Neural crest cell (in vitro differentiated cells): ENCODE measurements at places on chromosomes 12 and 14.

DNA sequence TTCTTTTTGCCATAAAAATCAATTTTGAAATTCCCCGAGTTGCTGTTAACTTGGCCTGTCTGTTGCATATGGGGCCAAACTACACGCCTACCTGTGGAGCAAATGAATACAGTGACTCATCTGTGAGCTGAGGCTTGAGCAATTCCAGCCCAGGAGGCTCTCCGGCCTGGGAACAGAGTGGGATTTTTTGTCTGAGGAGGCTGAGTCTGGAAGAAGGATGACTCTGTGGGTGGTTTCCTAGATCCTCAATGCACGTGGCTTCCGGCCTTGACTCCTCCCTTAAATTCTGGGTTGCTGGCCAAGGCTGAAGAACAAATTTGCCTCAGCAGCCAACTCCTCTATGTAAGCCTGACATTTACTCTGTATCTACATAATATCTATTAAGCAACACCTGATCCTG lies 124.1 kb downstream of the SSPN start:
- DNase-seq: no peak

DNA sequence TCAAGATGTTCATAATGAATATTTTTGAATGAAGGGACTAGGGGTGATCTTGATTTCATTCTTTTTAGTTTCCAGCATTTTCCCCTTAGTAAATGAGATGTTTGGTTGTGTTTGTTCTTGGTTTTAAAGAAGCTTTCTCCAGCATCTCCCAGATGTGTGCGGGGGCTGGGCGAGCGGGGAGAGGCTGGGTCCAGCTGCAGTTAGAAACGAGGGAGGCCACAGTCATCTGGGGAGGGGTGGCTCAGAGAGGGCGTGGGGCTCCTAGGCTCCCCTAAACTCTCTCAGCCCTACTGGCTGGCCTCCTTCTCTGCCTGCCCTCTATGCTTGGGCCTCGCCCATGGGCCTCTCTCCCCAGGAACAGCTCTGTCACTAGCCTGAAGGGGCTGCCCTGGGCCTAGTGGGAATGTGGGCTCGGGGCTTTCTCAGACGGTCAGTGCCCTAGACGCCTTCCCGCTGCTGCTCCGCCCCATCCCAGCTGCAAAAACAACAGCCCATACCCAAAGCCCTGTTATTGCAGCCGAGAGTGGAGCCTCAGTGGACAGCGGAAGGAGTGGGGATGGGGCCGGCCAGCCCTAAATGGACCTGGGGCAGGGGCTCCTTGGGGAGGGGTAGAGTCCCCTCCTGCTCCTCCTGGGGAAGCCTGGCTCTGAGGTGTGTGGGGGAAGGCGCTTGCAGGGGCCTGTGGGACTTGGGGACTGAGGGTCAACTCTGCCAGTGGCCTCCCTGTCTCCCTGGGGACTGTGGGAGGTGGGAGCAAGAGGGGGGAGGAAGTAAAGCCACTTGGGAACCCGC lies 18.3 kb upstream of the EIF2B2 start:
- no peak for DNase-seq

GRCh38 chr14:76713121-76713520 lies 48.1 kb upstream of the VASH1 start:
- no peak for DNase-seq

DNA sequence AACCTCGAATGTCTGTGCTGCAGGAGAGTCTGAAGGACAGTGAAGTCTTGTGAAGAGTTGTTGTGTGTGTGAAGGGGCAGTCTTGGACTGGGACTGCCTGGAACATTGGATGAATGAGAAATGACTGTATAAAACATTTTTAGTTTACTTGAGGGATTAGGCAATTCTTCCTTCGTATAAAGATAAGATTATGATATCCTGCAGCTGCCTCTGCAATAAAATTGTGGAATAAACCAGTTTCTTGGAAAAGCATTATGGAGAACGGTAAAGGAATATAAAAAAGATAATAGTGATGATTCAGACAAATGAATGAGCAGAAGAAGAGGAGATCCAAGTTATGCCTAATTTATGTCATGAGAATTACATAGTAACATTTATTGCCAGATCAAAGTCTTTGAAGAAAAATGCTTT lies 30.9 kb upstream of the LUM start:
- no peak for DNase-seq

DNA sequence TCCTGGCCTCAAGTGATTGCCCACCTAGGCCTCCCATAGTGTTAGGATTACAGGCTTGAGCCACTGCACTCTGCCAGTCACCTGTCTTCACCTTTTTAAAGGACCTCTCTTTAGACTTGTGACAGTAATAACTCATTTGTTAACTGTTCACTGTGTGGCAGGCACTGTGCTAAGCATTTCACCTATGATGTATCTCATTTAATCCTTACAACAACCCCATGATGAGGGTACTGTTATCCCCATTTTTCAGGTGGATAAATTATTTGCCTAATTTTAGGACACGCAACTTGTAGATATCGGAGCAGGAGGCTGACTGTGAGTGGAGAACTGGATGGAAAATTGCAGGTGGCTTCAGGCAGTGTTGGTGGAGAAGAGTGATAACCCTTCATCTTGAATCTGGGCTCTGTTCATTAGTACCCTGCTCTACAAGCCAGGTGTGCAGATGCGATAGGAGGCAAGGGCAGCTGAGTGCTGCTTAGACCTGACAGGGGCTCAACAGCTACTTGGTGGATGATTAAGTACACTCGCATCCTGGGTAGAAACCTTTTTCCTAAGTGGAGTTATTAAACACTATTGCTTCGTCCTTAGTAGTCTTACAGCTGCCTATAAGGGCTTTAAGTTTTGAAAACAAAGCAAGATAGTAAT lies 2.7 kb downstream of the TCTN1 start:
- DNase-seq: no peak

- no peak for DNase-seq
Observed at GRCh38 chr14:33940561-33941011, 10.3 kb downstream of the EGLN3 start.

- no peak for DNase-seq
Observed at GRCh38 chr12:120408771-120409170, 29.1 kb upstream of the COX6A1 start.

- no peak for DNase-seq
Observed at GRCh38 chr14:92698393-92698792, 50.0 kb downstream of the LGMN start.

- DNase-seq: no peak
Observed at GRCh38 chr14:36241183-36241582, 64.7 kb upstream of the PTCSC3 start.

GRCh38 chr12:131511391-131511802 lies 199.5 kb upstream of the SFSWAP start:
- DNase-seq: no peak

- DNase-seq: no peak
Observed at GRCh38 chr12:25903603-25904245, 54.8 kb upstream of the RASSF8 start.

DNA sequence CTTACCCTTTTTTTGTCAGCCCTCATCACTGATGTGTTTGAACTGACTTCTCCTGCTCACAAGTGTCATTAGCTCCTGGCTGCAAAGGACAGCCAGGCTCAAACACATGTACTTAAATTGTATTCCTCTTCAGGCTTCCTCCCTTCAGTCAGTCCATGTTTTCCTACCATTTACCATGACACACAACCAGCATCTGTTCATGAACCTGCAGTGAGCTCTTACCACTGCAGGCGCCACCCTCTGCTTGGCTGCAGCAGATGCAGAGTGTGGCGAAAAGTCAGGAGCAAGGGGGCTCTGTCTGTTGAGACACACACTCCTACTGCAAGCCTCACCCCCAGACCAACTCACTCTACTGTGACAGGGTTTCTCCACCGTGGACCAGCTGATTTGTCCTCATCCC lies 70.2 kb downstream of the TSPAN11 start:
- no peak for DNase-seq

- no peak for DNase-seq
Observed at GRCh38 chr12:30614031-30614430, 81.6 kb downstream of the IPO8 start.

GRCh38 chr12:79194595-79194994 lies 330.0 kb downstream of the SYT1 start:
- no peak for DNase-seq

DNA sequence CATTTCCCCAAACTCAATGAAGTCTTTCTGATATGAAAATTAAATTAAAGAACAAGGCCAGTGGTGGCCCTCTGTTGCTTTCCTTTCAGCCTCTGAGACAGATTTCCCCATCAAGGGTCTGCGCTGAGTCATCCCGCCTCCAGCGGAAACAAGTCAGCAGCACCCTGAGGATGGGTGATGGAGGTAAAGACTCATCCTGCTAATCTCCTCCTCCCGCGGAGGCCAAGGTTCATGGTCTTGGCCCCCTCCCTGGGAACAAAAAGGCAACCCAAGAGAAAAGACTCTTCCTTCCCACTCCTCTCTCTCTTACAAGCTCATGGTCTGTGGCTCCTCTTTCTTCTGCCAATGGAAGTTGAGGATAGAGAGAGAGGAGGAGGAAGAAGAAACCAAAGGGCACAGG lies 9.0 kb upstream of the NUMB start:
- DNase-seq: no peak

DNA sequence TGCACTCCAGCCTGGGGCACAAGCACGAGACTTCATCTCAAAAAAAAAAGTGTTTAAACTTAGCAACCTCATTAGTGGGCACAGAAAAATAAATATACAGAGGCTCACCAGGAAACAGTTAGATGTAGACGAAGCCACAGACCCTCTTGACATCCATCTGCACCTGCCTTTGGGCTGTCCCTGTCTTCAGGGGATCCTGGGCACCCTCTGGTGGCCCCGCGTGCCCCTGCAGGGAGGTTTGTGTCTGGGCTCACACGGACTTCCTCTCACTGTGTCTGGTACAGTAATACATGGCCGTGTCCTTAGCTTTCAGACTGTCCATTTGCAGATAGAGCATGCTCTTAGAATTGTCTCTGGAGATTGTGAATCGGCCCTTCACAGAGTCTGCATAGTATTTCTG lies 916.5 kb downstream of the TMEM121 start:
- DNase-seq: no peak

- DNase-seq: no peak
Observed at GRCh38 chr12:132205271-132206045, 61.2 kb downstream of the NOC4L start.

DNA sequence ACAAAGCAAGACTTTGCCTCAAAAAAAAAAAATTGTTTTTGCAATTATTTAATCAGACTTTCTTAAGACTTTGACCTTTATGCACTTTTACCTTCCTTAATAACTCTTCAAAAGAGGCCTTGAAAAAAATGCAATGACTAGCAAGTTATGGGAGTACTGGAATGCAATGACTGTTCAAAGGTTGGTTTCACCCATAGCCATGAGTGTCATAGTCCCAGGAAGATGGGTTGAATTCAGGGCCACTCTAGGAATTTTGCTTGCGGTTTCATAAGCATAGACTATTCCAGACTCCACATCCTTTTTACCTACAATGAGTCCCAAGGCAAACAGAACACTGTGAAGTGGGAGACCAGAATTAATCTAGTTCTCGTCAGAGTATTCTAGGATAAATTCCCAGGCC lies 29.4 kb upstream of the DENND5B start:
- DNase-seq: no peak
